ENCODE measurements at places on chromosomes 11 and 22. TPM values are rescaled to one million over a fixed set of nuclear protein-coding genes. Genes with fewer than 3 reads are reported as not detected.

MS4A3 gene
- total RNA-seq: not detected

UBQLN3 gene
- total RNA-seq: not detected

CRYBB2 gene
- total RNA-seq: not detected

MRGPRF gene
- total RNA-seq: not detected

HPX gene
- not detected for total RNA-seq

RAB3IL1 gene
- 0.12 TPM for total RNA-seq

EXPH5 gene
- total RNA-seq: 0.91 TPM

OR56A1 gene
- not detected for total RNA-seq

CDC45 gene
- 121 TPM for total RNA-seq

RAG2 gene
- total RNA-seq: not detected

SLC22A8 gene
- total RNA-seq: not detected

SCGB1A1 gene
- total RNA-seq: not detected

RFPL2 gene
- total RNA-seq: not detected

MAPK11 gene
- 27.8 TPM for total RNA-seq

PRG3 gene
- total RNA-seq: not detected

Measured in activated CD4-positive, alpha-beta T cell treated with anti-CD3 and anti-CD28 coated beads, Interleukin-2, amount 10 ng/mL, durations not matched to agents 24 days and 14 days (primary cell).